CD4-positive, alpha-beta T cell treated with Interleukin-17A for 1 hour (primary cell): ENCODE measurements at places on chromosomes 7 and 10.

- DNase-seq, result no peak
These were observed 55.0 kb downstream of the CCNY start for GRCh38 chr10:35391153-35391953.

GRCh38 chr7:22697322-22697859 is 29.6 kb upstream of the IL6 start:
- DNase-seq, result no peak

DNA sequence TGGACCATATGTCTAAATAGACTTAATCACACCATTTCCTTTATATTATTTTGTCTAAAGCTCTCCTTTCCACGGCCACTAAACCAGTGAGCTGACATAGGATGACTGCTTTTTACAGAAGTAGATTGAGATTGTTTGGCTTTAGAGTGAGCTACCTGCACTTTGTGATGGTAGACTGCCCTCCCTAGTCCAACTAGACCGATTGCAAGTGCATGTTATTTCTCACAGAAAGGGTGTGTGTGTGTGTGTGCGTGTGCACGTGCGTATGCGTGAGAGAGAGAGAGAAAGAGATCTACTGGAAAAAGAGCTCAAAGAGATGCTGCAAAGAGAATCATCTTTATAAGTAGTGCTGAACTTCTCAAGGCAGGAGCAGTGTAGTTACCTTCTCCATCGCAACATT is 60.7 kb downstream of the VCL start:
- peak; percentile 41 for DNase-seq

- no peak for DNase-seq
These were observed 38.6 kb downstream of the NRP1 start for GRCh38 chr10:33295851-33296250.

- DNase-seq, result peak; percentile 16
These were observed 4.0 kb upstream of the LEP start for GRCh38 chr7:128236924-128237586.

- DNase-seq, result no peak
These were observed 35.8 kb upstream of the PLPP4 start for GRCh38 chr10:120421250-120421649.
